ACHN (cell line): ENCODE measurements at places on chromosomes 12 and 14.

DNA sequence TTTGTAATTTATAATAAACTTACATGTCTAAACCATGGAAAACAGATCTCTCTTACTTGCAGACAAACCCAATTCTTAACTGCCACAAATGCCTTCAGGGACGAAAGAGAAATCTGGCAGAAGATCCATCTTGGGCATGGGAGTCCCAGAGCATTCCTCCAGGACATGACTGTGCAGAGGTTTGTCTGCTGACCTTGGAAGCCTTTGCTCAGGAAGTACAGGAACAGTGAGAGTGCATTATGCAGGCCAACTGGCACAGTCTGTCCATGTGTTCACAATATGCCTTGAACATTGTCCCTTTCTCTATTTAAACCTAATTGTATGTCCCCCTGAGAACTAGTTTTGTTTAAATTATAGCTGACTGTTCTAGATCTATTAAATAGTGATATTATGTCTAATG is 467.1 kb downstream of the ATP23 start:
- no peak for DNase-seq

GRCh38 chr12:94025756-94026155 is 122.6 kb upstream of the PLXNC1 start:
- no peak for DNase-seq

DNA sequence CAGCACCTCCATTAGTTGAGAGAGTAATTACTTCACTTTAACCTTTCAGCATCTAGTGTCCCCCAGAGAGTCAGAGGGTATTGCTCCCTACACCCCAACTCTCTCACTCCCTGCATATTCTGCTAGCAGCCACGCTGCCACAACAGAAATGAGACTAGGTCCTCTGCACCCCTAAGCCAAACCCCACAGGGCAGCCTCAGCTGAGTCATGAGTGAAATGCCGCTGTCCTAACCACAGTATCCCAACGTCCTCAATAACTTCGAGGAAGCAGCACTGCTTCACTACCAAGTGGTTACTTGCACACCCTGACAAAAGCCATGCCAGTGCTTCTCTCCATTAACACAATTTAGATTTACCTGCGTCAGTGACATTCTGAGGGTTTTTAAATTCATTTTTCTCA is 6.9 kb upstream of the LYZ start:
- no peak for DNase-seq

- DNase-seq: no peak
Measured at GRCh38 chr12:111686574-111687105, 787 bp downstream of the ACAD10 start.

DNA sequence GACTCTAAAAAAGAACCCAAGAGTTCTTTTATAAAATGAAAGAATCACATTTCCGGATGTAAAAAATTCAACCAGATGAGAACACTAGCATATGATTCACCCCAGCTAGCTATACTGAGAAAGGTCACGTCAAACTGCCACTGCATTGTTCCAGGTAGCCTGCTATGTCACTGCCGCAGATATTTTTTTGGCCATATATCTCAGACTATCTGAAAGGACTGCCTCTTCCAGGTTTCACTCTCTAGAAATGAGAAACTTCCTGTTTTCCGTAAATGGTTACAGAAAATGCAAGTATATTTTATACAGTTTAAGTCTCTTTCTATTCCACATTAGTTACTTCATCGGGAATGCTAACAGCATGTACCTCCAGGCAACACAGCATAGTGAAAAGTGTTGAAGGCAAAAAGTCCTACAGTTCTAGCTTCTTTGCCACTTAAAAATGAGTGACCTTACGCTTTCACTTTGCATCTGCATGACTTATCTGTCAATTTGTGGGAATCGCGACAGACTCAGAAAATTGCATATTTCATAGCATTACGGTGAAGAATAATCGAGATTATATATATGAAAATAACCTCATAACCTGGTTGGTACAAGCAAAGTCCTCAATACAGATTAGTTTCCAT is 105.2 kb downstream of the MED13L start:
- DNase-seq: no peak

- DNase-seq: no peak
Measured at GRCh38 chr14:89489761-89490437, 72.9 kb upstream of the FOXN3 start.

- no peak for DNase-seq
Measured at GRCh38 chr14:51240804-51241380, 845 bp downstream of the TMX1 start.

- no peak for DNase-seq
Measured at GRCh38 chr12:130555628-130556485, 160.2 kb downstream of the RIMBP2 start.
